Mesenteric fat pad (tissue), 1 donor: ENCODE measurements at places on chromosomes 12 and 14. TPM values are rescaled to one million over a fixed set of nuclear protein-coding genes. Genes with fewer than 3 reads are reported as not detected.

DNA sequence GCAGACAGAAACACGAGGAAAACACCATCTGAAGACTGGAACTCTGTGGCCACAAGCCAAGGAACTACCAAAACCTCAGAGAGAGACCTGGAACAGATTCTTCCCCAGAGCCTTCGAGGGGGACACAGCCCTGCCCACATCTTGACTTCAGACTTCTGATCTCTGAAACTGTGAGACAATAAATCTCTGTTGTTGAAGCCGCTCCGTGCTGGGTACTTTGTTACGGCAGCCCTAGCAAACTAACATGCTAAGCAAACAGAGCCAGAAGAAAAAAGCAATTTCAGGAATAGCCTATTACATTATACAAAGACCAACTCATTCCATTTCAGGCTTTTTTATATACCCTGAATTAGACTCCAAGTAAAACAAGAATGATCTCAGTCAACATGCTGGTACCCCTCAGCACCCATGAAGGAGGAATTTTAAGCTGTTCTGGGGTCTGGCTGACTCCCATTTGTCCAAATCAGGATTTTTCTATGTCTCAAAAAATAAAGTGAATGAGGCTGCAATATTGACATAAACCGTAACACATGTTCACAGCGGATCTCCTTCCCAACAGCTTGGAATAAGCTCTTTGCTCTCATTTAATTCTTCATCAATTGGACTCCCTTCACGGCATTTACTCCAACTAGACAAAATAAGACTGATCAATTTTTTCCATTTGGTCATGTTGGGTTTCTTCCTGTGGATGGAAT, 190.1 kb downstream of the FOXN3 start:
- no peak for DNase-seq

- DNase-seq = no peak
Measured at GRCh38 chr14:21024585-21025370, at the start of gene NDRG2. NDRG2 (minus strand) TSS chr14:21025061; CDS start chr14:21023315, 1,746 bp downstream.

DNA sequence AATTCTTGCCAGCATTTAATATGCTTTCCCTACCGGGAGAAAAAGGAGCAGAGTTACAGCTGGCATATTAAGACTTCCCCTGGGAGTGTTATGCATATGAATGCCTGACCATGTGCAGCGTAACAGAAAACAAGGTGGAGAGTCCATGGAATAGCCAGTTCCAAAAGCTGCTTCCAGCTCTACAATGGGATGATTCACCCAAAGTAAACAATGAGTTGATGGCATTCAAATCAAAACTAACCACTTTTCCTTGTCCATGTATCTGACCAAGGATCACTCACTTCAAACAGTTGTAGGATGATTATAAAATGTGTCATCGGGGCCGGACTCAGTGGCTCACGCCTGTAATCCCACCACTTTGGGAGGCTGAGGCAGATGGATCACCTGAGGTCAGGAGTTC, 48.1 kb upstream of the BICDL1 start:
- DNase-seq = no peak

DNA sequence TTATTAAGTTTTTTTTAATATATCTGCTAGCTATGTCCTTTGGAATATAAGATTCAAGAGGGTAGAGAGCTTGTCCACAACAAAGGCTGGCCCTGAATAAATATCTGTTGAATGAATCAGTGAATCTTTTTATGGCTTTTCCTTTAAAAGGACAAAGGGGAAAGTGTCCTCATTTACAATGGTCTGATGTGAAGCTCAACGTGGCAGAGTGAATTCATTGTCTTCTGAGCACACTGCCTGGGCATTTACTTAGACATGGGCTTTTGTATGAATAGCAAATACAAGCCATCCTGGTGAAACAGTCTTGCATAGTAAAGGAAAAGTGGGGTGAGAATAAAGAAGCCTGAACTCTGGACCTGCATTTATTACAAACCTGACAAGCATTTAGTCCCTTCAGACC, 201.2 kb downstream of the NELL2 start:
- DNase-seq = no peak

DNA sequence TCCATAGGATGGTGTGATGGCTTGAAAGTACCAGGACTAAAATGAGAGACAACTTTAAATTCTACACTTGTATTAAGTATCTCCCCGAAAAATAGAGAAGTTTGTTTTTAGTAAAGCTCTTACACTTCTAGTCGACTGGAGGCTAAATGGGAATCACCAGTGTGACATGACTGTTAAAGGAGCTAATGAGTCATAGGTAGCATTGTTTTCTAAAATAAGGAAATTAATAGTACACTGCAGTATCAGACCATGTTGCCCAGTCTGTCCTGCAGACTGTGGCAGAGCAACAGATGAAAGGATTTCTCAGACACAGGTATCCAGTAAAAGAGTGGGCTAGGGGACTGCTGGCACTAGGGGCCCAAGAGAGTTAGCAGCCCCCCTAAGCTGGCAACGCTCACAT, 140.1 kb downstream of the TMEM117 start:
- no peak for DNase-seq

- DNase-seq = no peak
Measured at GRCh38 chr14:32073537-32074189, 3.4 kb upstream of the ARHGAP5 start.

GRCh38 chr12:27982951-27983350, 10.4 kb upstream of the PTHLH start:
- DNase-seq = no peak

DNA sequence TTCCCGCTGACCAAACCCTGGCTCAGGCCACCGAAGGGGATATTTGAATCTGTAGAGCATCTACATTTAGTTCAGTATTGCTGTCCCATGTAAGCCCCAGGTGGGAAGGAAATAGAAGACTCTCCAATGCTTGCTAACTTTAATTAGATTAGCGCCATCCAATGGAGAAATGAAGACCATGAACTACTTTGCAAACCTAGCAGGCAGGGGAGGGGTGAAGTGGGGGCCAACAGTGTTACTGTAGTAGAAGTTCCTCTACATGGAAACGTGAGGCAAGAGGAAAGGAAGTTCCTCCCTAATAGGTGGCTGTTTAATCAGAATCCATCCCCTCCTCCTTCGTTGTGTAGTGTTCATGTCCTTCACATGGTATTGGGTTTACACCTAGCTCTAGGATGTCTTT, 9.3 kb upstream of the DENND5B start:
- DNase-seq = no peak

- no peak for DNase-seq
Measured at GRCh38 chr12:77102691-77103090, 37.3 kb upstream of the E2F7 start.

DNA sequence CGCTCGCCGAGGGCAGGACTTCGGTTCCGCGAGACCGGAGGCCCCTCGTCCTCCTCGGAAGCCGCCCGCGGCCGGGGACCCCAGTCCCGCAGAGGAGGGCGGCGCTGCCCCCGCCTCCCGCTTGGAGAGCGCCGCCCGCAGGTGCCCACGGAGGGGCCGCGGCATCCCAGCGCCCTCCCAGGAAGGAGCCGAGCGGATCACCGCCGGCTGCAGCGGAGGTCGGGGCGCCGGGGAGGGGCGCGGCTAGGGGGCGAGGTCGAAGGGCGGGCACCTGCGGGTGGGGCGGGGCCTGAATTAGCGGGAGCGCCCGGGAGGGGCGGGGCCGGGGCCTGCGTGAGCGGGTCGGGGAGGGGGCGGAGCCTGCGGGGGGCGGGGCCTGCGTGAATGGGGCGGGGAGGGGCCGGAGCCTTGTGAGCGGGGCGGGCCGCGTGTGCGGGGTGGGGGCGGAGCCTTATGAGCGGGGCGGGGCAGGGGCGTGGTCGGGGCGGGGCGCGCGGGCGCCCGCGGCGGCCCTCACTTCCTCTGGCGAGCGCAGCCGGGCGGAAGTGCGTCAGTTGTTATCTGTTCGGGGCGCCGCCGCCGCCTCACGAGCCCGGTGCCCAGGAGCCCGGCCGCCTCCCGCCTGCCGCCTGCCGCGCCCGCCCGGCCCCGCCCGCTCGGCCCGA, at the start of gene FBRSL1:
TSS of gene FBRSL1 (plus strand) at position 550 of the 665 bp plus-strand sequence.
- DNase-seq = peak; percentile 98

DNA sequence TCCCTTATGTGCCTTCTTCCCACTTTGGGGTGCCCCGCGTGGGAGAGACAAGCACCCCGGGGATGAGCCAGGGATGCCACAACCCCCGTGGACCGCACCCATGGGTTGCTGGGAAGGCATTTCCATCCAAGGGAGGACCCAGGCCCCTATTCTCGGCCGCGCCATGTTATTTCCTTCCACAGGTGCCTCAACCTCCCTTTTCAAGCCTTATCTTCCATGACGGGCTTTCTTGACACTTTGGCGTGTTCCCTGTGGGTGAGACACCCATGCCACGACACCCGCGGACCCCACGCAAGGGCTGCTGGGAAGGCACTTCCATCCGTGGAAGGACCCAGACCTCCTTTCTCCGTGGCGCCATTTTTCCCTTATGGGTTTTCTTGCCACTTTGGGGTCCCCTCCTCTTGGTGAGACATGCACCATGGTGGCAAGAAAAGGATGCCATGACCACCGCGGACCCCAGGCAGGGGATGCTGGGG, 269.2 kb downstream of the ALG10 start:
- DNase-seq = no peak

GRCh38 chr14:96205059-96205977, 679 bp downstream of the BDKRB2 start:
- DNase-seq = no peak

DNA sequence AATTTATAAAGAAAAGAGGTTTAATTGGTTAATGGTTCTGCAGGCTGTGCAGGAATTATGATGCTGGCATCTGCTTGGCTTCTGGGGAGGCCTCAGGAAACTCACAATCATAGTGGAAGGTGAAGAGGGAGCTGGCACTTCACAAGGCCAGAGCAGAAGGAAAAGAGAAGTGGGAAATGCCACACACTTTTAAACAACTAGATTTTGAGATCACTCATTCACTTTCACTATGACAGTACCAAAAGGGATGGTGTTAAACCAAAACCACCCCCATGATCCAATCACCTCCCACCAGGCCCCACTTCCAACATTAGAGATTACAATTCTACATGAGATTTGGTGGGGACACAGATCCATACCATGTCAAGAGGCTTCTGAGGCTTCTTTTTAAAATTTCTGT, 62.6 kb downstream of the SLC38A4 start:
- DNase-seq = no peak

- no peak for DNase-seq
Measured at GRCh38 chr12:92784797-92785562, 82.2 kb downstream of the PLEKHG7 start.

- no peak for DNase-seq
Measured at GRCh38 chr12:44847888-44848702, 28.0 kb downstream of the NELL2 start.

DNA sequence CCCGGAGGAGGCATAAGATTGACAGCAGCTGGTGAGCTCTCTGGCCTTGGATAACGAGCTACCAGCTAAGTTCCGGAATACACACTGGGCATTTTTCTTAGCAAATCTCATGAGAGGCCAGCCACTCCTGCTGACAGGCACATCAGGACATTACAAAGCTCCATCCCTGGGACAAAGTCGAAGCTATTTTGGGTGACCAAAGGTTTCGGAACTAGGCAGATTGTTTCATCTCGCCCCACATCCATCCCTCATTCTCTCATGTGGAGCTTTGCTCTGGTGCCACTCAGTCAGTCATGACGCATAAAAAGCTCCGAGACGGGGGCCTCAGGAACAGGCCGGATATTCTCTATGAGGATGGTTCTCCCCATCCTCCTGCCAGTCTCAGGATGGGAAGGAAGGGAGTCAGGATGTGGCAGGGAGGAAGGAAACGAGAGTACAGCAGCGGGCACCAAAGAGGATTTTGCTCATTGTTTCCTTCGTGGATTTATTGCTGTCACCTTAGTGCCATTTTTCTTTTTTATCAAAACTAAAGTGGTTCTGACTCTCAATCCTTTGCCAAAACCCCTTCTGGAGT, 253.1 kb upstream of the FKBP4 start:
- no peak for DNase-seq

GRCh38 chr12:57452181-57452936, 2.7 kb upstream of the INHBE start:
- DNase-seq = no peak

DNA sequence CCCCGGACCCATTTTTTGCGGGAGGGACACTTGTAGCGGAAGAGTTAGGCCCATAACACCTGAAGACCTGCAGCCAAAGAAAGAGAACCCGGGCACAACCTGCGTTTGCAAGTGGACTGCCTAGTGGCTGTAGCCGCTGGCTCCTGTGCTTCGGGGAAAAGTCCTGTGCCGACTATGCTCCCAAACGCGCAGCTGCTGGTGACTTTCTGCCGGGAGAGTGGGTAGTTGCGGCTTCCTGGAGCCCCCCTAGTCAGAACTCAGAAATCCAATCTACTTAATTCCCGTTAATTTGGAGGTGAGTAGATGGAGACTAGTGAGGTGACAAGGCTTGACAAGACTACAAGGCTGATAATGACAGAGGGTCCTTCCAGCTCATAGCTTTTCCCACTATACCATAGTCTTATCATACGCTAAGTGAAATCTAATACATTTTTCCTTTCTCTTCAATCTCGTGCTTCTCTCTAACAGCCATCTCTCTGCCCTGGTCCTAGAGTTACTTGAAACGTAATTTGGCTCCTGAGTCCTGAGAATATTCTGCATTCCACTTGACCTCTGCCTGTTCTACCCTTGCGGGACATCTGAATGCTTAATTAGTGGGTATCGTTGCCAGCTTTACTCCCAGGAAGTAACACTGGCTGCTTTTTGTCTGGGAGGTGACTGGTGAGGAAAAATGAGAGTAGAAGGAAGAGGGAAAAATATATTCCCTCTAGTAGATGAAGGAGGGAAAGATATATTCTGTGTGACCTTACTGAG, 556 bp downstream of the MTHFD1 start:
- no peak for DNase-seq

GRCh38 chr12:125249932-125250331, 184.7 kb downstream of the AACS start:
- no peak for DNase-seq

- DNase-seq = no peak
Measured at GRCh38 chr12:46430340-46430948, 57.9 kb upstream of the SLC38A2 start.

DNA sequence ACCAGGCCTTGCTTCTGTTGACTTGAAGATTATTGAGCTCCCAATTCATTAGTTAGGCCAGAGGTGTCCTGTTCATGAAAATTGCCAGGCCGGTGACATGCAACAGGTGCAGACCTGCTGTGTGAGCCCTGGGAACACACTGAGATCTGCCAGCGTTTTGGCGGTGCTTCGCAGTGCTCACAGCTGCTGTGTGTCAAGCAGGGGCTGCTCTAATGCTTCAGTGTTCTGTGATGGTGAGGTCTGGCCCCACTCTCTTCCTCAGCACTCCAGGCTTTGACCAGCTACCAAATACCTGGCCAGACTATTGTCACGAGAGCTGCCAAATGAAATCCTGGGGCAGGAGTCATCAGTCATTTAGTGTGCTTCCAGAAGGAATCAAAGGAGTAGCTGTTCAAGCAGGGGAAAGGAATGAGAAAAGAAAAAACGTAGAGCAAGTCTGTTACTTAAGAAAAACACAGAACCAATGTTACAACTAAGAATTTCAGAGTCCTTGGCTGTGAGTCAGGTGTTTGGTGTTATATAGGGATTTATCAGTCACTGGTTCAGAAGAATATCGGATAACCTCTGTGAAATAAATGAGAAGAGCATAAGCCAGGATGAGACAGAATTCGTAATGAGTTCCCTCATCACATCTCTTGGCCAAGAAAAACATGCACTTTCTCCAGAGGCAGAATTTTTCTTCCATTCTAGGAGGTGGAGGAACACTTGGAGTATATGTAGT, 150.8 kb downstream of the FBXL14 start:
- DNase-seq = no peak

MYL2 gene
- not detected for total RNA-seq

AQP5 gene
- total RNA-seq = not detected

CRACR2A gene
- 4.7 TPM for total RNA-seq

NINJ2 gene
- total RNA-seq = 18.5 TPM

KRT3 gene
- total RNA-seq = not detected

PIK3C2G gene
- total RNA-seq = 0.13 TPM

RNF212B gene
- total RNA-seq = not detected

SLC39A2 gene
- total RNA-seq = not detected

DPF3 gene
- 0.64 TPM for total RNA-seq

LALBA gene
- not detected for total RNA-seq

MAP1LC3B2 gene
- total RNA-seq = 1.1 TPM

SPIC gene
- total RNA-seq = not detected
